ENCODE measurements at places on chromosomes 1 and 21.

DNA sequence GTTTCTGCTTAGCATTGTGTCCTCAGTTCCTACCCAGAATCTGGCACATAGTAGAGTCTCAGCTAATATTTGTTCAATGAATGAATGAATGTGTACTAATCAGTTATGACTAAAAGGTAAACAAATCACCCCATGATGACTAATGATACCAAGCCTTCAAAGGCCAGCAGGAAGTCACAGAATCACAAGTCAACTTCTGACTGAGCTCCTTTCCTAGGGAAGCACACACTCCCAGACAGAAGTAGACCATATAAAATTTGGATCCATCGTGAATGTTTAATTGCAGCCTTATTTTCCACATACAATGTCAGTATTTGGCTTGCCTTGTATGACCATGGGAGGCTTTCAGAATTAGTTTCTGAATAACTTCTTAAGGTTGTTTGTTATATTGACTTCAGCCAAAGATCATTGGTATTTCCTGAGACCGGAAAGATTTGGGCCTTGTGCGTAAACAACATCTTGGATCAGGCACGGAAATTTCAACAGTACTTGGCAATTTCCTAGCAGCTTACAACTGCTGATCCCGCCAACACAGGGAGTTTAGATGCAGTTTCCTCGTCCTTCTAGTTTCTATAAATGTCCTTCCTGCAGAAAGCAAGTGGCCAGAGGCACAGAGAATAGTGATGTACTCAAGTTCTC, 185.9 kb upstream of the ATP1B1 start:
- peak; percentile 76 for DNase-seq

DNA sequence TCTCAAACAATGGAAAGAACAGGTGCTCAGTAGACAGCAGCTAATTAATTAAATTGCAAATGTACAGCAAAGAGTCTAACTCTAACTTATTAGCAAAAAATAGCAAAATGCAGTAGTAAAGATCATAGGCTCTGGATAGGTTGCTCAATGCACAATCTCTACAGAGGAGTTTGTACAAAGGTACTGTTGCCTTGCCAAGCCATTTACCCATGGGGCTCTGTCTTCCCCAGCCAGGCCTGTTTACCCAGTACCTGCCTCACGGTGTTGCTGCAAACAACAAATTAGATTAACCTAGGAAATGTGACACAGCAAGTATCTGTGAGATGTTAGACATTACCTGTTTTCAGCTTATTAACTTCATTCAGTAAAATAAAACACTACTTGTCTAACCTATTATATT, 222.0 kb downstream of the DENND1B start:
- no peak for DNase-seq

GRCh38 chr1:7885513-7886404, 32.9 kb upstream of the UTS2 start:
- peak; percentile 84 for DNase-seq

DNA sequence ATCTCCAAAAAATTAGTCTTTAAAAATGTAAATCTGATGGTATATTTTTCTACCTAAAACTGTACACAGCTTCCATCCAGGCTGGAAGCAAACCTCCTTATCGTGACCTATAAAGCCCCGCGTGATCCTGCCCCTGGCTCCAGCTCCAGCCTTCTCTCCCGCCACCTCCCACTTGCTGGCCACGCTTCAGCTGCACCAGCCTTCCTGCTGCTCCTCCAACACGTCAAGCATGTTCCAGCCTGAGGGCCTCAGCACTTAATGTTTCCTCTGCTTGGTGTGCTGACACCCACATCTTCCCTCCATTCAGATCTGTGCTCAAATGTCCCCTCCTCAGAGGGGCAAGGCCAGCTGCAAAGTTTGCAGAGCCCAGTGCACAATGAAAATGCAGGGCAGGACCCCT, 123.5 kb upstream of the MAGI3 start:
- DNase-seq: peak; percentile 83

- DNase-seq: no peak
Measured at GRCh38 chr1:116680752-116681151, 13.2 kb upstream of the IGSF3 start.

- no peak for DNase-seq
Measured at GRCh38 chr1:36900128-36900527, 134.2 kb downstream of the GRIK3 start.

GRCh38 chr1:42136466-42136865, 16.7 kb upstream of the GUCA2B start:
- no peak for DNase-seq

DNA sequence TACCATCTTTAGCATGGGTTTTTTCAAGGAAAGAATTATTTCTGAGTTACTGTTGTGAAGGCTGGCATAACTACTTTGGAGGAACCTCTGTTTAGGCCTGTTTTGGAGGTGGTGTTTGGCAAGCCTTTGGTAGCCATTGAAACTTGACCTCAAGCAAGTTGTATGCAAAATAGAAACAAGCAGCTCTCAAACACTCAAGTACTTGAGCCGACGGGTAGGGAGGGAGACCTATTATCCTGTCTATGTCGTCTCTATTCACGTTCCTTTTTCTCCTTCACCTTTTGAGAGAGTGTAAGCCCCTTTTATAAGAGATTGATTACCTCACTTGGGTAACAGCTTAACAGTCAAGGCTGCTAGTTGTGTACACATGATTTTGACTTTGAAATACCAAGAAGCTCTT, 878.3 kb upstream of the CXADR start:
- no peak for DNase-seq

DNA sequence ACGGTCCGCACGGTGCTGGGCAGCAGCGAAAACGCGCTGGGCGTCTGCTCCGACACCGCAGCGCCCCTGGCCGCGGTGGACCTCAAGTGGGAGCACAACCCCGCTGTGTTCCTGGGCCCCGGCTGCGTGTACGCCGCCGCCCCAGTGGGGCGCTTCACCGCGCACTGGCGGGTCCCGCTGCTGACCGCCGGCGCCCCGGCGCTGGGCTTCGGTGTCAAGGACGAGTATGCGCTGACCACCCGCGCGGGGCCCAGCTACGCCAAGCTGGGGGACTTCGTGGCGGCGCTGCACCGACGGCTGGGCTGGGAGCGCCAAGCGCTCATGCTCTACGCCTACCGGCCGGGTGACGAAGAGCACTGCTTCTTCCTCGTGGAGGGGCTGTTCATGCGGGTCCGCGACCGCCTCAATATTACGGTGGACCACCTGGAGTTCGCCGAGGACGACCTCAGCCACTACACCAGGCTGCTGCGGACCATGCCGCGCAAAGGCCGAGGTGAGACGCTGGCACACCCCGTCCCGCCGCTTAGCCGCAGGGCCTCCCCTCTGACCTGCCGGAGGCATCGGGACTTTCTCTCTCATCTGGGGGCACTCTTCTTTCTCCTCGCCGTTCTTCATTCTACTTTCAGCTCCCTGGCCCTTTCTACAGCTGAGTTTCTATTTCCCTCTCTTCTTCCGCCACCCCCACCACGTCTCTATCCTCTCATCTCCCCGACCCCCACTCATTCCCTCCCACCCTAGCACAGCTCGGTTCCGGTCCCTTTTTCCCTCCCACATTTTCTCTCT, 1.0 kb downstream of the NPR1 start:
- peak; percentile 67 for DNase-seq

DNA sequence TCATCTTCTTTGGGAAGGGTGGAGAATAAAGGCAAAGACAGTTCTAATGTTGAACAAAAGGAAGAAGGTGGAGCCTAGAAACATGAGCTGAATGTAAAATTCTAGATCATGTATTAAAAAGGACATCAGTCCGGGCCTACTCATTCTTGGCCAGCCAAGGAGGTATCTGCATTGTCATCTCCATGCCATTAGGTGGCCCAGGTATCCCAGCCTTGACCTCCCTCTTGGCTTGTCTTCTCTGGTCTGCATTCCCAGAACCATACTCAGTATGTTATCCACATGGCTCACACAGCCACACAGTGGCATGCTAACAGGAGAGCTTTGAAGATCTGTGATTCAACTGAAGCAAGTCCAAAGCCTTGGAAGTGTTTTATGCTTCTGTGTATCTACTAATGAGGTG, 369.8 kb upstream of the KAZN start:
- DNase-seq: no peak

GRCh38 chr1:191320062-191320461, 838.2 kb upstream of the RGS18 start:
- DNase-seq: no peak

- no peak for DNase-seq
Measured at GRCh38 chr21:45602106-45602505, 41.4 kb upstream of the PCBP3 start.

- no peak for DNase-seq
Measured at GRCh38 chr21:27813750-27814149, 846.9 kb upstream of the ADAMTS5 start.

DNA sequence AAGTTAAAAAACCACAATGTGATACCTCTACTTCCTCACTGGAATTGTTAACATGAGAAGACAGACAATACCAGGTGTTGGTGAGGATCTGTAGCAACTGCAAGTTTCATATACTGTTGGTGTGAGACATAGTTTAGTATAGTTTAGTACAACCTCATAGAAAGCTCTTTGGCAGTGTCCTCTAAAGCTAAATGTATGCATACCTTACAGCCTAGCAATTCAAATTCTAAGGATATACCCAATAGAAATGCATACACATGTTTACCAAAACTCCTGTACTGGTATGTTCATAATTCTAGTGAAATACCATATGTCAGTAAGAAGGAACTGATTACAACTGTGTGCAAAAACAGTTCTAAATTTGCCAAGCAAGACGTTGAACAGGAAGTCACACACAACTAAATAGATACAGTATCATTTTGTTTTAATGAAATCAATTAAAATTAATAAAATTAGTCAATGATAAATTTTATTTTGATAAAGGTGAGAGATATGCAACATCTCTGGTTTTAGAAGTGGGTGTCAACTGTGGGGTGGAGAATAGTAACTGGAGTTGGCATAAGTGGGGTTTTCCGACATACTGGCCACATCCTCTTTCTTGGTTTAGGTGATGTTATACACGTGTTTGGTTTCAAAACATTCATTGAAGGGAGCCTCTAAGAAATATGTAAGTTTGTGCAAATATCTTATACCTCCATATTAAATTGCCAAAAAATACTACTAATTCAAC, 450.7 kb downstream of the PTPRC start:
- no peak for DNase-seq

- DNase-seq: no peak
Measured at GRCh38 chr1:14141656-14142055, 441.7 kb downstream of the PRDM2 start.

DNA sequence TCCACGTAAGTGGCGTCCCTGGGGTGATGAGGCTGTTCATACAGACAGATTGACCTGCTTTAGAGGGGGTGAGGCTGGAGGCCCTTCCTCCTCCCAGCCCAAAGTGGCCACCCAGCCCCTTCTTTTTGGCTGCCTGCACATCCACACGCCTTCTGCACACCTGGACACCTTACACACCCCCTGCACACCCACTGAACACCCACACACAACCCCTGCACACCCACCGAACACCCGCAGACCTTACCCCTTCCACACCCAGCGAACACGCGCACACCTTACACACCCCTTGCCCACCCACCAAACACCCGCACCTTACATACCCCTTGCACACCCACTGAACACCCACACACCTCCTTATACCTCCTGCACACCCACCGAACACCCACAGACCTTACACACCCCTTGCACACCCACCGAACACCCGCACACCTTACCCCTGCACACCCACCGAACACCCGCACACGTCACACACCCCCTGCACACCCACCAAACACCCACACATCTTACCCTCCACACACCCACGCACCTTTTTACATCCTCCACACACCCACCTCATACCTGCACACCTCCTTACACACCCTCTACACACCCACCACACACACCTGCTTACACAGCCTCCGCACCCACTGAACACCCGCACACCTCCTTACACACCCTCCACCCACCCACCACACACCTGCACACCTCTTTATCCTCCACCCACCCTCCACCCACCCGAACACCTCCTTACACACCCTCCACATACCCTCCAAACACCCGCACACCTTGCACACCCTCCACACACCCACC, 37.7 kb downstream of the COQ8A start:
- DNase-seq: no peak

- DNase-seq: no peak
Measured at GRCh38 chr1:89763649-89763986, 57.2 kb upstream of the LRRC8D start.

- no peak for DNase-seq
Measured at GRCh38 chr1:166907763-166908162, 31.7 kb upstream of the TADA1 start.

DNA sequence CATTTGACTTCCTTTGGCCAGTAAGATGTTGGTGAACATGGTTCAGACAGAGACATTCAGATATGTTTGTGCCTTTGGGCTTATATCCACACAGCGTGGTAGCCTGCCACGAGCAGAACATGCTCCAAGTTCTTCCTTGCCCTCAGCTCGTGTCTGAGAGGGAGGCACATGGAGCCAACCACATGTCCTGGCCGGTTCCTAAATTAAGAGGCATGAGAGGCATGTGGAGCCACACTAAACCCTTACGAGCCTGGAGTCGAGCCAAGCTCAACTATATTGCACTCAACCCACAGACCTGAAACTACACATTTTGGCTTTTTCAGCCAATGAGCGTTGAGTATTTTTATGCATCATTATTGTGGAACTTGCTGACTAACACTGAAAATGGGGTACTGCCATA, 133.7 kb upstream of the KCNK1 start:
- DNase-seq: no peak

DNA sequence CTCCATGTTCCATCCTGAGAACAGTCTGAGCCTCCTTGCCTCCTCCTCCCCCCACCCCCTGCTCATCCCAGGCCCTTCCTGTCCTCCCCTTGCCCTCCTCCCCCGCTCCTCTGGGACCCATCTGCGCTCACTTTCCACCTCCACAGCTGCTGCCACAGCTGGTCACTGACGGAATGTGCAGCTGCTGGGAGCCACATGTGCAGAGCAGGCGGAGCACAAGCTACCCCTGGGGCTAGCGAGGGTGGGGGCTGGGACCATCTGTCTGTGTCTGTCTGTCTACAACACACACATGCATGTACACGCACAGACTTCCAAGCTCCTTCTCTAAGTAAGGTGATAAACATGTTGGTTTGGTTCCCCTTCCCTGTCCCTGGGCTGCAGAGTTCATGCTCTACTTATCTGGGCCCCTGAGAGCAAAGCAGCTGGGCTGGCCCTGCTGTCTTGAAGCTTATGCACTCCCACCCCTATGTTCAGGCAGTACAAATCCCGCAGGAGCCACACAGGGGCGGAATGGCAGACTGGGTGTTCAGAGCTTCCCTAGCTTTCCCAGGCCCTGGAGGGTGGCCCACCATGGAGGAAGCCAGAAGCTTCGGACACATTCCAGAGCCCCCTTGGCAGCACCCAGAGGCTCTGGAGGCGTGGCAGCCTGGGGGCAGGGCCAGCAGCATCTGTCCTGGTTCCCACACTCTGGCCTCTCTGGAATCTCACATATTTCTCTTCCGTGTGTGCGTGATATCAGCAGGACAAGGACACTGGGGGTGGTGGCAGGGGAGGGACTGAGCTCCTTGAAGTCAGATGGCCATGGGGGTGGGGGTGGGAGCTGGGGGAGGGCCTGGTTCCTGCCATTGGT, 7.0 kb upstream of the HEYL start:
- peak; percentile 93 for DNase-seq

GRCh38 chr1:43531107-43531905, 623 bp downstream of the PTPRF start:
- peak; percentile 79 for DNase-seq

DNA sequence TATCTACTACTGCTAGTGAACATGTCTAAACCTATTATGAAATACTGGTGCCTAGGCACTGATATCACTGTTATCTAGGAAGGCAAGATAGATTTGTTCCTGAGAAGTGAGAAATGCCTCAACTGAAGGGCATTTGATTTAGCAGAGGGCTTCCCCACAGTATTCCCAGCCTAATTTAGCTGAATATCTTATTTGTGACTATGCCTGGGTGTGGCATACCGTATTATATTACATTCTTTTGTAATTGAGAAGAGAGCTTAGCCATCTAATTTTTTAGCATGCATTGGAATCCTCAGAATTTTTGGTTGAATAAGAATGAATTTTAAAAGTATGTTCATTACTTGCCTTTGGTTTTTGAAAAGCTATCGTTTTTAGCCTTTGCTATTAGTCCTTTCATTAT, 99.1 kb downstream of the ZP4 start:
- DNase-seq: no peak
